NCI-H1694 treated with DMSO at 0.1 percent for 48 hours (cell line): ENCODE measurements at places on chromosomes 2 and 18.
A peak's percentile ranks its signal among the peaks of the same experiment; 100 is the strongest.

DNA sequence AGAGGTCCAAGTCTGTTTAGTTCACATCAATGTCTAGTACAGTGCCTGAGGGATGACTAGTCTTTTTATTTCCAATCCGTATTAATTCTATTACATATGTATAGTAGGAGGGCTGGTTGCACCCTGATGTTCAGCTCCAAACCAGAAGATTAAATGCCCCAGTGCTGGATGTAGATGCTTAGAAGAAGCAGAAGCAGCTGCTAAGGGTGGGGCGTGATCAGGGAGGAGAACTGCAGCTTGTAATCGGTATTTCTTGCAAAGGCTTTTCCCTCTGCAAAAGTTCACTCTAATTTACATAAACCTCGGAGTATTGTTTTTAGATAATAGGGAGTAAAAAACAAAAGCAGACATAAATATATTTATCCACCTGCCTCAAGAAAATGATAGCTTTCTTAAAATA lies 145.3 kb upstream of the ITGA4 start:
- no peak for DNase-seq

DNA sequence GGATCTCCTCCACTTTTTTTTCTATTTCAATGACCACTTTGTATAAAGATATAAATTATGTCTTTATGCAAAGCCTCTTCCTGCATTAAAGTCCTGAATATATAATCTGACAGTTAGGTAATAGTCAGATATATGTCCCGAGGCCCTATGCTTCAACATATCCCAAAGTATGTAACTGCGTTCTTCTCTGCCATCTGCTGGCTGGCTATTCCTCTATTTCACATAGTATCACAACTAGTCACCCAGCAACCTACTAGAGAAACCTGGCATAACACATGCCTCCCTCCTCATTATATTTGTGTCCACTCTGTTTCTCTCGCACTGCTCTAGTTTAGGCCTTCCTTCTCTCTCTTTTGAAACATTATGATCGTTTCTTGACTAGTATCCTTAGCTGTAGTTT lies 640.8 kb downstream of the DPP10 start:
- DNase-seq: peak; percentile 24

- no peak for DNase-seq
Observed at GRCh38 chr2:19046986-19047780, 311.2 kb downstream of the OSR1 start.

- no peak for DNase-seq
Observed at GRCh38 chr2:240965296-240965904, 33.0 kb upstream of the SNED1 start.

GRCh38 chr2:30666266-30666874 lies 140.9 kb downstream of the CAPN13 start:
- no peak for DNase-seq

DNA sequence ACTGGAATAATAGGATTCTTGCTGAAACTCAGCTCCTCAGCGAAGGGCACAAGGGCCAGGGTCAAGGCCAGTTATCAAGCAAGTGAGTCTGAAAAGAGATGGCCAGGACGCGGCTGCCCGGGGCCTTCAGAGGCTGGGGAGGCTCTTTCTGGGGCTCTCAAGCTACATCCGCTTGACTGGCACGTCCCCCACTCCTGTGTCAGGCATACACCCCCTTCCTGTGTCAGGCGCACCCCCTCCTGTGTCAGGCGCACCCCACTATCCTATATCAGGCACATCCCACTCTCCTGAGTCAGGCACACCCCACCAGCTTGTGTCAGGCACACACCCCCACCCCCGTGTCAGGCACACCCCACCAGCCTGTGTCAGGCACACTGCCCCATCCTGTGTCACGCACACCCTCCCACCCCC lies 91.8 kb downstream of the TPO start:
- DNase-seq: no peak

- DNase-seq: peak; percentile 54
Observed at GRCh38 chr2:179898873-179899272, 37.5 kb upstream of the ZNF385B start.

DNA sequence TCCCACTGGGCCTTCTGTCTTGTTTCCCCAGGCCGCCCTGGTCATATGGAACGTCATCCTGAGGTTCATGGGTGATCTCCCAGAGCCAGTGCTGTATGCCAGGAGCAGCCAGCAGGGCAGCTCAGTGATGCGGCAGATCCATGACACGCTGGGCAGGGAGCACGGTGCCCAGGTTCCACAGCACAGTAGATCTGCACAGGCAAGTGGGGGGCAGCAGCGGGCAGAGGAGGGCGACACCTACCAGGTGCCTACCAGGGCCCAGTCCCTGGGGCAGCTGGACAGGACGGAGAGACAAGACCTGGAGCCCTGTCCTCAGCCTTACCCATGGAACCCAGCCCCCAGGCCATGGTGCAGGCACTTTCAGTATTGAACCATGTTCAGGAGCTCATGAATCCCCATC lies 36.1 kb upstream of the GPR17 start:
- no peak for DNase-seq

- DNase-seq: no peak
Observed at GRCh38 chr18:10519366-10519765, 6.5 kb upstream of the NAPG start.

GRCh38 chr2:102489646-102490045 lies 16.6 kb downstream of the SLC9A4 start:
- no peak for DNase-seq

DNA sequence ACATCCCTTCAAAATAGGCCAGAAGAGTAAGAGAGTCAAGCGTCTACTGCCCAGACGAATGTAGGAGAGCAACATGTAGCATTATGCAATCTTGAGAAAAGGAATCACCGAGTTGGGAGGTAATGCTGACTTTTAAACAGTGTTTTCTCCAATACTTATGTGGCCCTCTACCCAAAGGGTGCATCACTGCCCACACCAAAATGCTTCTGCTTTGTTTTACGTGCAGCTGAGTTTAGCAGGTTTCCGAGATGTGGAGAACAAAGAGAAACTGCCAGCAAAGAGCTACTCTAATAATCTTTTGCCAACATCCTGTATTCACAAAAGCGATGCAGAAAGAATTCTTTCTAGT lies 63.4 kb upstream of the ZEB2 start:
- DNase-seq: no peak

- DNase-seq: no peak
Observed at GRCh38 chr2:70456585-70457495, 96.8 kb downstream of the TGFA start.

DNA sequence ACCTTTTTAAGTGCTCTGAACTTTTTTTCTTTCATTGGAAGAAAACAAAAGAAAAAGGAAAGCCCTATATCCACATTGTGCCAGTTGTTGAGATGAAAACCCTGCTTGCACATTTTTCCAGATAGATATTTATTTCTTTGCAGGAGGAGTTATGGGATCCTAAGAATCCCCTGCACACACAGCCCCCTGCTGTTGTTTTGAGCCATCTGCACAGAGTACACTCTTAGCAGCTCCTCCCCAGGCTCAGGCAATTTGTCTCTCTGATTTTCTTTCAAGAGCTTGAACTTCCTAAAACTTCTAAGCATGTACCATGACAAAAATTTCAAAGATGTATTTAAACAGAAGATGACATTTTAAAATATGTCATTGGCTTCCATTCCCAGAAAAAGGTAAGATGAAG lies 436.9 kb downstream of the METTL4 start:
- no peak for DNase-seq
